Osteoblast (primary cell): ENCODE measurements at places on chromosomes 5 and 9. TPM values are rescaled to one million over a fixed set of nuclear protein-coding genes. Genes with fewer than 3 reads are reported as not detected.
A peak's percentile ranks its signal among the peaks of the same experiment; 100 is the strongest.

KIF4B gene
- total RNA-seq: not detected in 2 replicates

HAVCR2 gene
- 0.59 and 0.72 TPM in 2 replicates for total RNA-seq

SUSD3 gene
- 0.36 and 0.88 TPM in 2 replicates for total RNA-seq

ZBED3 gene
- 1.1 and 4.7 TPM in 2 replicates for total RNA-seq

SUSD1 gene
- 13.3 and 14.5 TPM in 2 replicates for total RNA-seq

EQTN gene
- not detected in 2 replicates for total RNA-seq

DNA sequence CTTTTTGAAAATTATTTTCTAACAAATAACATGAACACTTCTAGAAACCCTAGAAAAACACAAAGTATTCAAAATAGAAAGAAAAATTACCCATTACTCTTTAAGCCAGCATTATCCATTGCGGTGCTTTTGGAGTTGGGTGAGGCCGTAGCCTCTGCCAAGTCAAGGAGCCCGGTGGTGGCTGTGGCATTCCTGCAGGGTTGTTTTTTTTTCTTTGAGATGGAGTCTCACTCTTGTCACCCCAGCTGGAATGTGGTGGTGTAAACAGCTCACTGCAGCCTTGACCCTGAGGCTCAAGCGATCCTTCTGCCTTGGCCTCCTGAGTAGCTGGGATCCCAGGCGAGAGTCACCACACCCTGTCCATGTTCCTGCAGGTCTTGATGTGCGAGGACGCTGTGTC, 8.2 kb upstream of the AHRR start:
- DNase-seq: peak; percentile 42

- peak; percentile 74 for DNase-seq
Observed at GRCh38 chr9:137429974-137430722, 7.0 kb downstream of the NOXA1 start.
